Placental pericyte (primary cell): ENCODE measurements at places on chromosomes 6 and 20. TPM values are rescaled to one million over a fixed set of nuclear protein-coding genes. Genes with fewer than 3 reads are reported as not detected.

VWA7 gene
- total RNA-seq = 0.14 and 0.44 TPM in 2 replicates

GLP1R gene
- total RNA-seq = not detected in 2 replicates

TCP11 gene
- total RNA-seq = 0.66 and 0.72 TPM in 2 replicates

ZSWIM3 gene
- total RNA-seq = 3.9 and 5.2 TPM in 2 replicates

EYA2 gene
- 0.22 and 0.57 TPM in 2 replicates for total RNA-seq

TPBG gene
- 176 and 276 TPM in 2 replicates for total RNA-seq

SYNDIG1 gene
- total RNA-seq = 0.57 TPM in 1 of 2 replicates, not detected in the other

LPA gene
- not detected in 2 replicates for total RNA-seq

BMP7 gene
- total RNA-seq = not detected in 2 replicates

MDFI gene
- total RNA-seq = 0.14 and 0.22 TPM in 2 replicates

FAM83C gene
- total RNA-seq = not detected in 2 replicates

GCNT2 gene
- total RNA-seq = 0.43 TPM in 1 of 2 replicates, not detected in the other

HTR1E gene
- not detected in 2 replicates for total RNA-seq

IL20RA gene
- total RNA-seq = 0.14 TPM in 1 of 2 replicates, not detected in the other

MUC21 gene
- total RNA-seq = not detected in 2 replicates

SAMD5 gene
- total RNA-seq = 1.1 and 1.7 TPM in 2 replicates

ENPP3 gene
- total RNA-seq = under 0.01 and 0.29 TPM in 2 replicates

LY6G6D gene
- not detected in 2 replicates for total RNA-seq

HSPA12B gene
- under 0.01 TPM in 1 of 2 replicates, not detected in the other for total RNA-seq

DEFB124 gene
- not detected in 2 replicates for total RNA-seq

TULP4 gene
- total RNA-seq = 87.9 and 112 TPM in 2 replicates

CRISP2 gene
- not detected in 2 replicates for total RNA-seq

KIAA0408 gene
- total RNA-seq = 0.22 and 1.1 TPM in 2 replicates

PNLDC1 gene
- not detected in 2 replicates for total RNA-seq

LAMA2 gene
- total RNA-seq = 25.5 and 193 TPM in 2 replicates

C6orf15 gene
- total RNA-seq = not detected in 2 replicates

RHAG gene
- total RNA-seq = not detected in 2 replicates

DNAH8 gene
- 1.5 and 2.4 TPM in 2 replicates for total RNA-seq

ULBP1 gene
- 0.66 and 0.86 TPM in 2 replicates for total RNA-seq

TEAD3 gene
- total RNA-seq = 18.2 and 26.9 TPM in 2 replicates

OPRL1 gene
- total RNA-seq = 0.86 and 0.88 TPM in 2 replicates

CD109 gene
- total RNA-seq = 44.4 and 80.0 TPM in 2 replicates

LGSN gene
- total RNA-seq = 0.22 TPM in 1 of 2 replicates, not detected in the other

RPL10A gene
- 845 and 1,403 TPM in 2 replicates for total RNA-seq

SNRPB2 gene
- 44.8 and 47.3 TPM in 2 replicates for total RNA-seq
